ENCODE measurements at places on chromosomes 6 and 20.

DNA sequence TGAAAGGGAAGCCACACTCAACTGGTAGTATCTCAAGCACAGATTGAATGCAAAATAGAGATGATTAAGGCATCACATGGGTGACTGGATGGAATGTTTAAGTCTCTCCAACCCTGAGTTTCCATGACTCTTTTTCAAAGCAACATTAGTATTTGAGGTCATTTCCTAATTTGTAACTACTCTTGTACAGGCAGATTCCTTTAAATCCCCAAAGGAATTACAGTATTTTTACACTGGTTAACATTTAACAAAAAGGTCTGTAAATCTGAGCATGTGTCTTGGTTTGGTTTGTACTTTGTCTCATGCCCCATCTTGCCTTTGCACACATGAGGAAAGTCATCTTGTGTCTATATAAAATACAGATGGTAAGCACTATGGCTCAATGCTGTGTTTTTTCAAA is 15.1 kb downstream of the RMND1 start:
- no peak for DNase-seq

- no peak for DNase-seq
Observed at GRCh38 chr6:36970892-36971842, 14.8 kb downstream of the MTCH1 start.

DNA sequence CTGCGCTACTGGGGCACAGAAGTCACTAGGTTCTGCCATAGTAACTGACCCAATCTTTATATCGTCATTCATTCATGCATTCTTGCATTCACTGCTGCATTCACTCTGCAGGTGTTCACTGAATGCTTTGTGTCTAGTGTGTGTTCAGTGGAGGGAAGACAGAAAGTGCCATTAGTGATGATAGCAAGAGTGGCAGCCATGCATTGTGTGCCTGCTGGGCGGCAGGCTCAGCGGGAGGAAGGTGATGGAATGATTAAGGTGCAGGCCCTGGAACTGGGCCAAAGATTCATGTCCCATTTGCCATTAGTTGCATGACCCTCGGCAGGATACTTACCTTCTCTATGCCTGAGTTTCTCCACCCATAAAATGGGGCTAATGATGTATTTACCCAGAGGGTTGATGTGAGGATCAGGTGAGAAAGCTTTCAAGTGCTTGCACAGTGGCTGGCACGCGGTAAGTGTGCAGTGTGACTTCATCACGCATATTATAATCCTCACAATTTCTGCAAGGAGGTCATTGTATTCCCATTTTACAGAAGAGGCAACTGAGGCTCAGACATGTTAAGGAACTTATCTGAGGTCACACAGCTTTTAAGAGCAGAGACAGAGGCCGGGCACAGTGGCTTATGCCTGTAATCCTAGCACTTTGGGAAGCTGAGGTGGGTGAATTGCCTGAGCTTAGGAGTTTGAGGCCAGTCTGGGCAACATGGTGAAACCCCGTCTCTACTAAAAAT is 40.1 kb downstream of the ITPR3 start:
- DNase-seq = no peak

DNA sequence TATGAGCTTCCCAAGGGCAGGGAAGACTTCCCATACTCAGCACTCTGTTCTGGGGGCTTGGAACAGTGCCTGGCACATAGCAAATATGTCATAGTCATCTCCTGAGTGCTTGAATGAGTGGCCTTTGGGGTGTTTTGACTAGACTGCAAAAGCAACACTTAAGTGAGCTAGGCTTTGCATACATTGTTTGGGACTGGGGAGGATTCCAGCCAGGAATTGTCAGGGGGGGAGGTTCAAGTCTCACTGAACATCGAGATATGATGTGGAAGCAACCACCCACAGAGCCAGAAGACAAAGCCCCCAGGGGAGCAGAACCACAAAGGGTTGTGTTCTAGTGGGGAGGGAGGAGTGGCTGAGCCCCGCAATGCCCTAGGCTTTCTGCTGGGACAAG is 98.4 kb downstream of the SYCP2 start:
- DNase-seq = no peak

- no peak for DNase-seq
Observed at GRCh38 chr6:129603741-129604140, 106.2 kb downstream of the ARHGAP18 start.

DNA sequence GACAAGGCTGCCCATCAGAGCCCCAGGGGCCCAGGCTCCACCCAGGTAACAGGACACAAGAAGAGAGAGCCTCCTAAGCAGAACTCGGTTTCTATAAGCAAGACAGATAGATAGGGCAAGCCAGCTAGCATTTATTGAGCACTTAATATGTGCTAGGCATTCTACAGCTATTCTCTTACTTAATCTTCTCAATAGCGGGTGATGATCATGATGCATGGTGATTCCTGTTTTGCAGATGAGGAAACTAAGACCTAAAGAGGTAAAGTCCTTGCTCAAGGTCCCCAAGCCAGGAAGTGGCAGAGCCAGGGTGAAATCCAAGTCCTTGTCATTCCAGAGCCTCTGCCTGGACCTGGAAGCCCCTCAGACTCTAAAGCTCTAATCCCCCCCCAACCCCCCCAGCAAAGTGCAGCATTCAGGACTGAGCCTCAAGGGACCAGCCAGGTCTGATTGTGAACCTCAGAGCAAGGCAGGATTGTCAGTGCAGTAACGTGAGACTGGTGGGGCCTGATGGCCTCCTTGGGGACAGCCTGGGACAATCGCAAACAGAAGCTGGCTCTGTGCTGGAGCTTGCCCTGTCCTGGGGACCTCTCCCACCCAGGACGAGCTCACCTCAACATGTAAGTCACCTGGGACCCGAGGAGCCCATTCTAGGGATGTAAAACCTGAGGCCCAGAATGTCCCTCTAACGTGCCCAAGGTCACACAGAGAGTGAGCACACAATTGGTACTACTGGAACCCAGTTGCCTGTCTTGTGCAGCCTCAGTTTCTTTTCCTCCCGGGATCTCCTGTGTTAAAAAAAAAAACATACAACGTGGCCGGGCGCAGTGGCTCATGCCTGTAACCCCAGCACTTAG is 48.4 kb upstream of the PTGIS start:
- DNase-seq = no peak

GRCh38 chr6:53536561-53536960 is 8.3 kb downstream of the GCLC start:
- DNase-seq = no peak

- DNase-seq = no peak
Observed at GRCh38 chr6:155171109-155171746, 92.6 kb upstream of the CLDN20 start.

DNA sequence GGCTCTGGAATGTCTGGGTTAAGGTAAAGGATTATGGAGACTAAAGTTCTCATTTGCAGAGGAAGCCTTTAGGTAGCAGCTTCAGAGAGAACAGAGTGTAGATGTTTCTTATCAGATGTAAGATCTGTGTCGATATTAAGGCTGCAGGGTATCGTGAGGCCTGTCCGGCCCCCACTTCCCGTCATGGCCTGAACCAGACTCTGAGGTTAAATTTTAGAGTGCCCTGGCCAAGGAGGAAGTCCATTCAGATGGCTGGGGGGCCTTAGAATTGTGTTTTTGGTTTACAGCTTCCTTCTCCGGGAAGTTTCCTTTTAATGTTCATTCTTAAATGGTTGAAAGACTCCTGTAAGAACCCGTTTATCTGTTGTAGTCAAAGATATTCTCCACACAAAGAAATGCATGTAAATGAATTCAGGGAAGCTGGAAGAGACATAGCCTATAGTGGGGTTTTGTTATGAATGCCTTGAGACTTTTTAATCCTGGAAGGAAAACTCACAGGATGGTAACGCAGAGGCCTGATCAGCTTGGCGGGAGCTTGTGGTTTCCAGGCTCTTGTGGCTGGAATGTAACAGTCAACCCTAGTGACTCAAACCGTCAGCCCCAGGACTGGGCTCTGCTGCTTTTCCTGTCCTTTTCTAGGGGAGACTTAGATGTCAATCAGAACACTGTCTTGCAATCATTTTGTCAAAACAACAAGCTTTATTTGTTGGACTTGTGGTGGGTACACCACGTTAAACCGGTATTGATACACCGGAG is 34.7 kb downstream of the KIF25 start:
- DNase-seq = no peak

Measured in cortex of kidney (tissue), 1 donor.